Ovary (tissue), 10 donors: ENCODE measurements at places on chromosomes 2 and 18. TPM values are rescaled to one million over a fixed set of nuclear protein-coding genes. Genes with fewer than 3 reads are reported as not detected.

Gene KIF1A
- polyA plus RNA-seq = 0.93 TPM

DNA sequence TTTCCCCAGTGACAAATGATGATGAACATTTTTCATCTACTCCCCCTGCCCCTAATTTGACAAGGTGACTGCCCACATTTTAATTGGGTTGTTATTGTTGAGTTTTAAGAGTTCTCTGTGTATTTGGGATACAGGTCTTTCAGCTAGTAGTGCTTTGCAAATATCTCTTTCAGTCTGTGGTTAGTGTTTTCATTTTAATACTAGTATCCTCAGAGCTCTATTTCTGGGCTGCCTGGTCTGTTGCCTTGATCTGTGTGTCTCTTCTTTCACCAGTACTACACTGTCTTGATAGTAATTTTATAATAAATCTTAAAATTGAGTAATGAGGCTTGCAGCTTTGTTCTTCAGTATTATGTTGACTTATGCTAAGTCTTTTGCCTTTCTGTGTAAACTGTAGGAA lies 19.7 kb downstream of the EIF5B start:
- no peak overlapping the region for H3K27ac ChIP-seq
- H3K36me3 ChIP-seq = no peaks in the 10 kb centered on the region
- no peak for DNase-seq
- H3K4me1 ChIP-seq = no peaks in the 10 kb centered on the region

DNA sequence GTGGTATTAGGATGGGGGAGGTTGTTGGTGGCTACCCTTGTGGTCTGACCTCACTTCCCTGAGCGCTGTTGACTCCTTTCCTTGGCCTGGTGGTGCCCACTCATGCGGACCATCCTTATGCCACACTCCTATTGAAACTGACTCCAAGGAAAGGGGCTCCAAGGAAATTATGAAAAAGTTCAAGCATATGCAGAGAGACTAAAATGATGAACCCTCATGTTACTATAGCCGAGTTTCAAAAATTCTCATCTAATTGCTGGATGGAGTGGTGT lies 96.2 kb upstream of the STPG4 start:
- H3K27ac ChIP-seq = no peak overlapping the region
- no peaks in the 10 kb centered on the region for H3K27me3 ChIP-seq
- DNase-seq = no peak
- no peaks in the 10 kb centered on the region for H3K36me3 ChIP-seq
- H3K4me1 ChIP-seq = no peaks in the 10 kb centered on the region

GRCh38 chr2:204947405-204947804 lies 402.1 kb downstream of the PARD3B start:
- no peak overlapping the region for H3K27ac ChIP-seq
- H3K27me3 ChIP-seq = no peaks in the 10 kb centered on the region
- DNase-seq = no peak
- no peaks in the 10 kb centered on the region for H3K4me1 ChIP-seq
- no peaks in the 10 kb centered on the region for H3K36me3 ChIP-seq

GRCh38 chr18:24600076-24600654 lies 139.7 kb downstream of the HRH4 start:
- no peak overlapping the region for H3K4me3 ChIP-seq
- no peaks in the 10 kb centered on the region for H3K36me3 ChIP-seq
- H3K27me3 ChIP-seq = no peaks in the 10 kb centered on the region
- H3K4me1 ChIP-seq = no peaks in the 10 kb centered on the region

- H3K27ac ChIP-seq = no peak overlapping the region
- no peak for DNase-seq
- no peaks in the 10 kb centered on the region for H3K4me1 ChIP-seq
- no peaks in the 10 kb centered on the region for H3K27me3 ChIP-seq
- H3K36me3 ChIP-seq = no peaks in the 10 kb centered on the region
Observed at GRCh38 chr2:118240276-118240675, 152.0 kb downstream of the INSIG2 start.

GRCh38 chr2:241859017-241859435 lies 332 bp upstream of the PDCD1 start:
- H3K36me3 ChIP-seq = no peaks in the 10 kb centered on the region
- H3K4me1 ChIP-seq = peaks cover 19% of the 10 kb centered on the region
- H3K4me3 ChIP-seq = no peak overlapping the region
- H3K27ac ChIP-seq = peak overlapping the region; percentile 97
- H3K27me3 ChIP-seq = no peaks in the 10 kb centered on the region
- no peak for DNase-seq

GRCh38 chr2:100953406-100954043 lies 48.6 kb upstream of the RPL31 start:
- H3K4me3 ChIP-seq = no peak overlapping the region
- no peaks in the 10 kb centered on the region for H3K36me3 ChIP-seq
- DNase-seq = no peak

- H3K4me1 ChIP-seq = peaks cover 9% of the 10 kb centered on the region
- no peak overlapping the region for H3K4me3 ChIP-seq
- no peak overlapping the region for H3K27ac ChIP-seq
- no peaks in the 10 kb centered on the region for H3K36me3 ChIP-seq
- no peak for DNase-seq
- no peaks in the 10 kb centered on the region for H3K27me3 ChIP-seq
Observed at GRCh38 chr2:41718705-41719104, 329.1 kb upstream of the PKDCC start.

Gene GAL3ST2
- 0.05 TPM for polyA plus RNA-seq

Gene FAP
- 1.6 TPM for polyA plus RNA-seq

DNA sequence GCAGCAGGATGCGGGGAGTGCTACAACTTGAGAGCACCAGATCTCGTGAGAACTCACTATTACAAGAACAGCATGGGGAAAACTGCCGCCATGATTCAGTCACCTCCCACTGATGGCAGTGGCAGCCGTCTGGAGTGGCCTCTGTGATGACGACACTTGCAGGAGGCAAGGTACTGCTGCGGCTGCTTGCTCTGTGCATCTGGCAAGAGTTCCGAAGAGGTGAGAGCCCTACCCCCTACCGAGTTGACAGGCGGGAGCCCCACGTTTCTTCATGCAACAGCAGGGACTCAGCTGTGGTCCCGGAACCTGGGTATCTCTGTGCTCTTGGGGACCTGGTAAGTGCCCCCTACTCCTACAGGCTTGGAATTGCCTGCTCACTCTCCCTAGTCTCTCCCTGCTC lies 1672.7 kb upstream of the TMEFF2 start:
- H3K36me3 ChIP-seq = no peaks in the 10 kb centered on the region
- H3K4me3 ChIP-seq = no peak overlapping the region
- no peaks in the 10 kb centered on the region for H3K4me1 ChIP-seq
- DNase-seq = no peak

DNA sequence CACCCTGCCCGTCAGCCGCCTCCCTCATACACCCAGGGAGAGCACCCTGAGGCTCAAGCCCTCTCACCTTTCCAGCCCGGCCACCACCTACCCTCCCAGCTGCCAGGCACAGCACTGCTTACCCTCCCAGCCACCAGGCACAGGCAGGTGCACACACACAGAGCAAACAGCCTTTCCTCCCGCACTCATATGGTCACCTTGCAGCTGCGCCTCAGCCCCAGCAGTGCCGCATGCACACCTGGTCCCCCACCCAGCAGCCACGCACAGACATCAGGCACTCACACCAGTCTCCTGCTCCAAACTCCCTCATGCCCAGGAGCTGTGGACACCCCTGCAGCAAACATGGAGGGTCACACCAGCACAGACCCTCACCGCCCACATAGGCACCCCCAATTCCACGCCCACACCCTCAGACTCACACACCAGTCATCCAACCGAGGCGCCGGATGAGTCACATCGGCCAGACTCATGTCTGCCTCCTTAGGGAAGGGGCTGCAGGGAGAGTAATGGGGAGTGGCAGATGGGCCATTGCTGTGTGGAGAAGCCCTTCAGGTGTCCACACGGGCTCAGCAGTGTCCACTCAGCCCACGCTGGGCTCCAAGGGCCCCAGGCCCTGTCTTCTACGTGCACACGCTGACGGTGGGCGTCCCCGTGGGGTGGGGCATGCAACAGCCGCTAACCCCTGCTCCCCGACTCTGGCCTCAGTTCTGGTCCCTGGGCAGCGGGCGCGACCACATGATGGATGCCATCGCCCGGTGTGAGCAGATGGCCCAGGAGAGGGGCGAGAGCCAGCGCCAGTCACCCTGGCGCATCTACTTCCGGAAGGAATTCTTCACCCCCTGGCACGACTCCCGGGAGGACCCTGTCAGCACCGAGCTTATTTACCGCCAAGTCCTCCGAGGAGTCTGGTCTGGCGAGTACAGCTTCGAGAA lies 22.3 kb upstream of the GPR17 start:
- H3K27me3 ChIP-seq = no peaks in the 10 kb centered on the region
- peak; percentile 23 for DNase-seq
- H3K36me3 ChIP-seq = no peaks in the 10 kb centered on the region
- H3K4me3 ChIP-seq = no peak overlapping the region

GRCh38 chr18:46481048-46481846 lies 175.8 kb downstream of the LOXHD1 start:
- H3K4me1 ChIP-seq = no peaks in the 10 kb centered on the region
- H3K27ac ChIP-seq = no peak overlapping the region
- no peaks in the 10 kb centered on the region for H3K27me3 ChIP-seq
- no peaks in the 10 kb centered on the region for H3K36me3 ChIP-seq
- DNase-seq = no peak
- no peak overlapping the region for H3K4me3 ChIP-seq

DNA sequence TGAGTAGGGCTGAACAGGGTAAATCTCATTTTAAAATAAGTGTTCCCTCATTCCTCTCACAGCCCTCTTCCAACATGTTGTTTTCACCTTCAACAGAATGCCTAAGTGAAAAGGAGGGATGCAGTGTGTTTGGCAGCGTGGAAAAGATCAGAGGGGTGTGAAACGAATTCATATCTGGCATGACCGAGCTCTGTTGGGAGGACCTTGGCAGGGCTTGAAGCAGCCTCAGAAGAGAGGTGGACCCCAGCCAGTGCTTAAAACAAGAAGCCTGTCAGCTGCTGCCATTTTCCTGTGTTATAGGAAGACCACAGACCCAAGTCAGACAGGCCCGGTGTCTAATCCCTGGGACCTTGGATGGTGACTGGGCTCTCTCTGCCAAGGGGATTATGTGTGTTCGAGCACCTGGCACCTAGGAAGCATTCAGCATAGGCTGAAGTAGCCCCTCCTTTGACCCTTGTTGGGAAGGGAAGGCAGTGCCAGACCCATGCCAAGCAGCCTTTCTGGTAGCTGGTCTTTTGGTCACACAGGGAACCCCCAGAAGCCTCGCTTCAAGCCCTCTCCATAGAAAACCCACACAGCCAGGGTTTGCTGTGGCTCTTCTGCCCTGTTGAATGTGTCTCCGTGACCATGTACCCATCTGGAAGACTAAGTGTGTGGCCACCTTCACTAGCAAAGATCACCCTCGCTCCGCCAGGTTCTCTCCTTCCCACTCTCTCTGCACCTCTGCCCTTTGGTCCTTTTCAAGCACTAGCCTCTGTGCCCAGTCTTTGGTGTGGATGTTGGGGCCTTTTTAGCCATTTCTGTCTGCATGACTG lies 87.5 kb upstream of the ST3GAL5 start:
- H3K27ac ChIP-seq = no peak overlapping the region
- no peak overlapping the region for H3K4me3 ChIP-seq
- peaks cover 3% of the 10 kb centered on the region for H3K4me1 ChIP-seq
- H3K36me3 ChIP-seq = no peaks in the 10 kb centered on the region
- no peak for DNase-seq
- H3K27me3 ChIP-seq = no peaks in the 10 kb centered on the region

DNA sequence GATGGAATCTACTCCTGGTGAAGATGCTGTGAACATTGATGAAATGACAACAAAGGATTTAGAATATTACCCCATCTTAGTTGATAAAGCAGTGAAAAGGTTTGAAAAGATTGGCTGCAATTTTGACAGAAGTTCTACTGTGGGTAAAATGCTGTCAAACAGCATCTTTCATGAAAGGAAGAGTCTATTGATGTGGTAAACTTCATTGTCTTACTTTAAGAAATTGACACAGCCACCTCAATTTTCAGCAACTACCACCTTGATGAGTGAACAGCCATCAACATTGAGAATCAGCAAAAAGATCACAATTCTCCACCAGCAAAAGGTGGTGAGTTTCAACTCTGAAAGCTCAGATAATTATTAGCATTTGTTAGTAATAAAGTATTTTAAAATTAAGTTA lies 310.3 kb upstream of the RBMS1 start:
- no peak for DNase-seq
- H3K27me3 ChIP-seq = no peaks in the 10 kb centered on the region
- no peak overlapping the region for H3K4me3 ChIP-seq
- H3K4me1 ChIP-seq = no peaks in the 10 kb centered on the region
- no peak overlapping the region for H3K27ac ChIP-seq

DNA sequence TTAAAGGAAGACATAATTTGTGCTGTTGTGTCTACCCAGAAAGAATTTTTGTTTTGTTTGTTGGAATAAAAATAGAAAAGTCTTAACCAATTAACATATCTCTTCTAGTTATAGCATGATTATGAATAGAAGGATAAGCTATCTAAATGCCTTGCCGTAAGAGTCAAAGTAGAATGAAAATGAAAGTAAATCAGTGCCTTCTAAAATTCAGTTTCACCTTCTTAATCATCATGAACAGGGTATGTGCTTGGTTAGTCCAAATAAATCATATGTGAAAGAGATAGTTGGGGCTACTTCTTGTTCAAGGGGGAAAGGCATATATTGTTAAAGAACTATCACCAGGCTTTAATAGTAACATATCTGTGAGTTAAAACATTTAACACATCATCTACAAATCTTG lies 91.5 kb downstream of the GULP1 start:
- no peaks in the 10 kb centered on the region for H3K36me3 ChIP-seq
- H3K27me3 ChIP-seq = no peaks in the 10 kb centered on the region

Gene DYNAP
- not detected for polyA plus RNA-seq

DNA sequence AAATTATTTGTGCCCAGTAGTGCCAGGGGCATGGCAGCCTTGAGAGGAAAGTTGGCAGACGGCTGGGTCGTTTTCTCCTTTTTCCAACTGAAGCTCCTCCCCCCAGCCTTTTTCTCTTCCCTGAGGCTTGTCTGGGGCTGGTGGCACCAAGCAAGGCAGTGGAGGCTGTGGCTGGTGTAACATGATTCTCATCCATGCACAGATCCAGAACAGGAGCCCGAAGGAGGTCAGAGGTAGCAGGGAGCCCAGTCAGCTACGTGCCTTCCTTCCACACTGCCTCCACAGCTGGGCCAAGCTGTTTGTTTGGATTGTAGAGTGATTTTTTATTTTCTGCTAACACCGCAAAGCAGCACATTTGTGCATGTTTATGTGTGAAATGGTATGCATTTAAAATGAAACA lies 170.3 kb upstream of the MGAT5 start:
- H3K36me3 ChIP-seq = no peaks in the 10 kb centered on the region
- H3K4me1 ChIP-seq = no peaks in the 10 kb centered on the region
- H3K27ac ChIP-seq = no peak overlapping the region
- H3K27me3 ChIP-seq = no peaks in the 10 kb centered on the region
